Cerebellar cortex (tissue), 1 donor: ENCODE measurements at places on chromosomes 12 and 14.

- DNase-seq, result peak; percentile 73
These were observed 8.5 kb upstream of the CFL2 start for GRCh38 chr14:34722723-34723545.

GRCh38 chr14:101476258-101476915 is 84.9 kb upstream of the DIO3 start:
- no peak for DNase-seq

GRCh38 chr14:85142982-85143381 is 387.0 kb upstream of the FLRT2 start:
- DNase-seq, result no peak

DNA sequence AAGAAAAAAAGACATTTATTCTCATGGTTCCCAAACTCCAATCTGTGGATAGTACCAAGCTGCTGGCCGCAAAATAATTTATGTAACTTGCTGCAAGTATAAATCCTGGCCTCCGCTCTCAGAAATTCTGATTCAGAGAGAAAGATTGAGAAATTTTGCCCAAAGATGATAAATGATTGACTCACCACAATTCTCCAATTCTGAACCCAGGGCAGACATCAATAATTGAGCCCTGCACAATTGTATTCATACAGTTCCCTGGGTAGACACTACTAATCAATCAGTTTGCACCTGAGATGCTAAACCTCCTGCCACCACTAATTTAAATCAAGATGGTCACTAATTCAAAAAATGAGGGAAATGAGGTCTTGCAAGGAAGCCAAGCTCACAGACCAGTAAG is 38.2 kb downstream of the TRPV4 start:
- no peak for DNase-seq

DNA sequence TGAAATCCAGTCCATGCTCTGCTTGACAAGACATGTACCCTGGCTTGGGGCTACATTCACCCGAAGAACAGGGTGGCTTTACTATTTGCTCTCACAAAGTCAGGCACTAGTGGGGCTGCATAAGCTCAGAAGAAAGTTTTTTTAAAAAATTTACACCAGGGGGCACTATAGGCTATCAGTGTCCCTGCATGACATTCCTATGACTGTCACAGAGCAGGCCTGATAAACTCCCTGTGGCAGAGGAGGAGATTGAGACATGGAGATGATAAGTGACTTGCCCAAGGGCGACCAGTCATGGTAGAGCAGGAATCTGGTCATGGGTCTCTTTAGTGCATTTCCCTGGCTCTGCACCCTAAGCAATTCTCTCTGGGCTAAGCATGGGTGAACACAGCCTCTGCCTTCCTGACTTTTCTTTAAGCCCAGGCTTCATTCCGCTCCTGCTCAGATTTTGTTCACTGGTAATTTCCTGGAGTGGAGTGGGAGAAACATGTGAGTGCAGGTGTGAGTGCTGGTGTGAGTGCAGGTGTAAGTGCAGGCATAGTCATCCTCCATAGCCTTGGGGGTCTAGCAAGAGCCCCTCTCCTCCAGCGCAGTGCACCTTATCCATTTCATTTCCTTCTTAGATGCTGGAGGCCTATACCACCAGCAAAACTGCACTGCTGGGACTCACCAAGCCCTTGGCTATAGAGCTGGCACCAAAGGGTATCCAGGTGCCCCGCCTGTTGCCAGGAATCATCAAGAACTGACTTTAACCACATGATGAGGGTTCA is 91.6 kb downstream of the DHRS2 start:
- DNase-seq, result peak; percentile 22

DNA sequence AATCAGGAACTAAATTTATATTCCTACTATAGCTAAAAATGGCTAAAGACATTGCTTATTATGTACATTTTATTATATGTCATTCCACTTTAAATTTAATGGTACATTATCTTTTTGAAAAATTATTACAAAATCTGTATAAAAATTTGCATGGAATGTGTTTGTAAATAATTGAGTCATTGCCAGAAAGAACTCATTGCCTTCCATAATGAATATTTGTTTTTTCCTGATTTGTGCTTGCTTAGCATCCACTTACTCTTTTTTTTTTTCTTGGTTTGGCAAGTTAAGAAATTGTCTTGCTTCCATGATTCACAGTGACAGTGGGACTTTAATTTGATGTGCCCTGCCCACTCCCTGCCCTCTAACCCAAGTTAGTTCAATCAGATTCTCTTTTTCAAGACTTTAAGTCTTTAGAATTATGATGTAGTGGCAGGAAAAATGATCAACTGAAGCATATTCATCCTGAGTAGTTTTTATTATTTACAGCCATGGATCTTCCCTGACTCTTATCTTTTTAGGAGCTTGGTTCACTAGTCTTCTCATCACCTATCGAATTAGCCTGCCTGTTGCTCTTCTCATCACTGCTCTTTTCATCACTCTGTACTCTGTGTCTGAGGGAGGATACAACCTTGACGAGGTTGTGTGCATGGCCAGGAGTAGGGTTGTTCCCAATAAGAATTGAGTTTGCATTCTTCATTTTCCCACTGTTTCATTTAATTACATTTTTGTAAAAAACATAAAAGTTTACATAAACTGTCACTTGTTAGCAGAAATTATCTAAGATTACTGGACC is 442.0 kb downstream of the BTG1 start:
- DNase-seq, result no peak

DNA sequence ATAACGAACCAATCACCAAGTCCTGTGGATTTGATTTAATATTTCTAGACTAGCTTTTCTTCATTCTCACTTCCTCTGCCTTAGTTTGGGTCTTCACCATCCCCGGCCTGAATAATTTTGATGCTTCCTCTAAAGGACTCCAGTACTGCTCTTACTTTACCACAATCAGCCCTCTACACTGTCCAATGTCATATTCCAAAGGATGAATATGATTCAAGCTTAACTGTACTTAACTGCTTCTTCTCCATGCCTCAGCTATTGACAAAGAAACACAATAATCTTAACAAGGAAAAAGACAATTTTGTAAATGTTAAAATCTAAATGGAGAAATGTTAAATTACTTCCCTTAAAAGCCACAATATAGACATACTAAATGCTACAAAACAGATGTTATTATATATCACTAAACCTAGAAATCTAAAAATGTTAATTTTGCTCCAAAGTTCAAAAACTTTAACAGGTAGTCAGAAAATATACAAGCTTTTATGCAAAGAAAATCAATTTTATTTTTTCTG is 70.2 kb downstream of the STXBP6 start:
- no peak for DNase-seq

DNA sequence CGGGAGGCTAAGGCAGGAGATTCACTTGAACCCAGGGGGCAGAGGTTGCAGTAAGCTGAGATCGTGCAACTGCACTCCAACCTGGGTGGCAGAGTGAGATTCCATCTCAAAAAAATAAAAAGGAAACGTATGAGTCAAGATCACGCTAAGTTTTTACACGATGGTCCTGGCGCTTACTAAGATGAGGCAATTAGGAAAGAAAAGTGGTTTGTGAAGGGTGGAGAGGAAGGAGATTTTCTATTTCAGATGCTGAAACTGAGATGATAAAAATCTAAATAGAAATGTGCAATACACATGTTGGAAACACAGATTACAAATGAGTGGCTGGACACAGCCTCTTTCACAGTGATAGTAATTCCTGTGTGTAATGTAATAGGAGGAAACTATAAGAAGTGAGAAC is 63.2 kb downstream of the KDM5A start:
- DNase-seq, result no peak

DNA sequence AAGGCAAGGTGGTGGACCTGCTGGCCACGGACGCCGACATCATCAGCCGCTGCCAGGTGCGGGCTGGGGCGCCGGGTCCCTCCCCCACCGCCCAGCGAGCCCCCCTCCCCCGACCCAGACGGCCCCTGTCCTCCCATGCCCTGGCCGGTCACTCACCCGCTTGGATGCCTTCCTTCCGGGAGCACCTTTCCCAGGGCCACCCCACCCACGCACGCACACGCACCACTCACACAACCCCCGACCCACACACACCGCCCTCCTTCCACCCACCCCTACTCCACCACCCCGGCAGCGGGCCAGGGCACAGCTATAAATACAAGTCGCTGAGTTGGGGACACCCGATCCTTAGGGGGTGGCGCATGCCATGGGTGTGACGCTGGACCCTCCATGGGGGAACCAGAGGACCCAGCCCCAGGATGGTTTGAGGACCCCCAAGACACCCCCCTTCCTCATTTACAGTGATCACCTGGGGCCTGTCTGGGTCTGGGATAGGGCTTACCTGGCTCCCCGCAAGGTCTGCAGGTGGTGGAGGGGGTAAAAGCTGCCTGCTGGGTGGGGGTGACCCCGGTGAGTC is 465 bp downstream of the ADSS1 start:
- no peak for DNase-seq

GRCh38 chr12:50597200-50598195 is 92.7 kb downstream of the DIP2B start:
- no peak for DNase-seq

DNA sequence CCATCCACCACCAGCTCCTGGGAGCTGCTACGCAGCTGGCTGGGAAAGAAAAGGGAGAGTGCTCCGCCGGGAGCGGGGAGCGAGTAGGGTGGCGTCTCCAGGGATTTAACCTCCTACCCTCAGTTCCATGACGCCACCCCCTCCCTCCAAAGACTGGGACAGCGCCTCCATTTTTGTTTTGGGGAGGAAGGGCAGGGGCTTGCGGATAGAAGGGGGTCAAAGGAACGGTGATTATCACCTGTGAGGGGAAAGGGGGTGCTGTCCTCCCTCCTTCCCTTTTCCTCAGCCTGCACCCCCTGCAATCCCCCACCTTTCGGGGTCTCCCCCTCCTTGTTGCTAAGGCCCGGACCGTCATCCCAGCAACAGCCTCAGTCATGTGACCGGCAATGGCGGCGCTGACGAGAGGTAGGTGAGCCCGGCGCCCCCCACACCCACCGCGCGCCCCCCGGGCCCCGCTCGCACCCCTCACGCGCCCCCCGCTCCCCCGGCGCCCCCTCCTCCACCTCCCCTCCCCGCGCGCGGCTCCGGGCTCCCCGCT is at the start of gene DTX3:
Gene DTX3, plus strand, starts transcription at position 371 of the 538 bp plus-strand sequence. CDS start 1,694 bp downstream, outside the sequence.
- DNase-seq, result peak; percentile 63

GRCh38 chr12:70960484-70960883 is 39.9 kb upstream of the PTPRR start:
- DNase-seq, result no peak

DNA sequence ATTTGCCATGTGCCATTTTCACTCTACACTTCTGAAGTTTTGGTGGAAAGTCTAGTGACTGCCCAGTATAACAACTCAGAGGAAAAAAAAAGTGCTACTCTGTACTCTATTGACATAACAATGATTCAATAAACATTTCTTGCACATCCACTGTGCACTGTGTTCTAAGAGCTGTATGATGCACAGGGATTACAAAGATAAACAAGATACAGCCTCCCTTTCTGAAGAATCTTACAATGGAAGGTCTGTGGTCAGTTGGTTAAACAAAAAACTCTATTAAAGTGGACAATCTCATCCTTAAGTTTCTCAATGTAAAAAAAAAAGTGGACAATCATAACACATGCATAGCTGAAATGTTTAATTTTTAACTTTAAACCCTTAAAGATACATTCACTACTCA is 105.7 kb upstream of the RASSF8 start:
- no peak for DNase-seq

- no peak for DNase-seq
These were observed 28.2 kb upstream of the PTGR2 start for GRCh38 chr14:73823339-73823885.

- DNase-seq, result no peak
These were observed 300.4 kb downstream of the SNAPC1 start for GRCh38 chr14:62062645-62063044.

DNA sequence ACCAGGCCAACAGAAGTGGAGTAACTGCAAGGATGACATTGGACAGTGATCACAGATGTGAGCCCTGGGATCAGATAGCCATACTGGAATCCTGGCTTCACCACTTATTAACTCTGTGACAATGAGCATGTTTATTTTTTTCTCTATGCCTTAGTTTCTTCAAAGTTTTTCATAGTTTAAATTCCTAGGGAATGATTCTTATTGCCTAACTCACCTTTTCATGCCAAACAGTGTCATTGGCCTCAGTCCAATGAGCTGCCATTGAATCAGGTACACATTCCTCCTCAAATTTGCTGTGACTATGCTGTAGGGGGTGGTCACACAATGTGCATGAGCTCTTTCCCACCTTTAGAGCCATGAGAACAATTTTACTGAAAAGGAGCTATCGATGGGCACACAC is 342.3 kb downstream of the SYT1 start:
- DNase-seq, result no peak

DNA sequence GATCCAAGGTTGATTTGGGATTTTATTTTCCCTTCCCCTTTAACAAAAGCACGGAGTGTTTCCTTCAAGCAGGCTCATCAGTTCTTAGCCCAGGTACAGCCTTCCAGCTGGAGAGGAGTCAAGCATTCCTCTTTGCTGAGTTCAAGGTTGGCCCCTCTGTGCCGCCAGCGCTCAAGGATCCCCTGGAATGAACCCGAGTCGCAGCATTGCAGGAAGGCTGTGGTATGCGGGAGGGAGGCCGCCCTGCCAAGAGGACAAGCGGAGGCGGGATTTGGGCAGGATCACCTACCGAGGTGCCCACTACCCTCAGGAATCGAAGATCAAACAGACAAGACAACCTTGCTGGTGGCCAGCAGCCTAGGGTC is 53.9 kb upstream of the NCOR2 start:
- DNase-seq, result no peak

GRCh38 chr12:78229591-78230101 is 399.0 kb downstream of the NAV3 start:
- peak; percentile 48 for DNase-seq

DNA sequence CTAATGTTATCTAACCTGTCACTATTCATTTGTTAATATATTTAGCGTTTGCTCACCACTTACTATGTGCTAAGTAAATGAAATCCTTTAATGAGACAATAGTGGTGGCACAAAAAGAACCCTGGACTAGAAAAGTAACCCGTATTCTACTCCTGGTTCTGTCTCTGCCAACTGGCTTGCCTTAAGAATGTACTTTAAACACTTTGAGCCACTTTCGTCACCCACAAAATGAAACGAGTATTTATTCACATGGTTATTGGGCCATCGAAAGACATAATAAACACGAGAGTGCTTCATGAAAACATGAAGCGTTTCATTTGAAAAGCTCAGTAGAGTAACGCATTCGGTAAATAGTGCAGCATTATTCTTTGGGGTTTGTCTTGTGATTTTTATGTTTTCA is 254.7 kb downstream of the EGLN3 start:
- DNase-seq, result no peak

DNA sequence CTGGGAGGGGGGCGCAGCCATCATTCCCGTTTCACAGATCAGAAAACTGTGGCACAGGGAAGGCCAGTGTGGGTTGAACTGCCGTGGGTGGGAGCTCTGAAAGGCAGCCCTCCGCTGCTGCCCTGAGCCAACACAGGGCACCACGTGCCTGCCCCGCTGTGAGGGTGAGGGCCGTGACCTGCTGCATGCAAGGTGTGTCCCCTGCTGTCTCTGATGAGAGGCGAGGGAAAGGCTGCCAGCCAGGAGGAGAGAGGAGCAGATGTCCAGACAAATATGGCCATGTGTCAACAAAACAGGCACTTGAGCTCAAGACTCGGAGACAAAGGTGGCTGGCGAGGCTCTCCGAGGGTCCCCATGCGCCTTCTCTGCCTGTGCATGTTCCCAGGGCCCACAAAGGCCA is 108.8 kb downstream of the RBM19 start:
- DNase-seq, result peak; percentile 87
